Endodermal cell (in vitro differentiated cells): ENCODE measurements at places on chromosomes 6 and 20. TPM values are rescaled to one million over a fixed set of nuclear protein-coding genes. Genes with fewer than 3 reads are reported as not detected.

Gene PPP1R3G
- not detected in 2 replicates for total RNA-seq

DNA sequence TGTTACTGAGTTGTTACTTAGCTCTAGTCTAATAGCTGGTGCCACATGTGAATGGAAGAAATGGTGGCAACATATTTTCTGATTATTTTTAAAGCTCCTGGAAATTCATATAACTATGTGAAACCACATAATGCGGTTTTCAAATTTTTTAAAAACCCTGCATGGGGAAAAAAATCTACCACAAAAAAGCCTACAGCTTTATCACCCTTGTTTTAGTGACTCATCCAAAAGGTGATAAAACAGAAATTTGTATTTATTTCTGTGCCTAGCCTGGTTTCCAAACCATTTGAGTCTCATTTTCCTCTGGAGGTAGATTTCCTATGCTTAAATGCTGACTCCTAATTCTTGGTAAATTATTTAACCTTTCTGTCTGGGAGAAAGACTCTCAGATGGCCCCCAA lies 5.4 kb upstream of the FBXO30 start:
- no peak for DNase-seq

Gene DPPA5
- not detected in 3 replicates for total RNA-seq

Gene MED23
- 21.7 and 23.3 TPM in 2 replicates for total RNA-seq

DNA sequence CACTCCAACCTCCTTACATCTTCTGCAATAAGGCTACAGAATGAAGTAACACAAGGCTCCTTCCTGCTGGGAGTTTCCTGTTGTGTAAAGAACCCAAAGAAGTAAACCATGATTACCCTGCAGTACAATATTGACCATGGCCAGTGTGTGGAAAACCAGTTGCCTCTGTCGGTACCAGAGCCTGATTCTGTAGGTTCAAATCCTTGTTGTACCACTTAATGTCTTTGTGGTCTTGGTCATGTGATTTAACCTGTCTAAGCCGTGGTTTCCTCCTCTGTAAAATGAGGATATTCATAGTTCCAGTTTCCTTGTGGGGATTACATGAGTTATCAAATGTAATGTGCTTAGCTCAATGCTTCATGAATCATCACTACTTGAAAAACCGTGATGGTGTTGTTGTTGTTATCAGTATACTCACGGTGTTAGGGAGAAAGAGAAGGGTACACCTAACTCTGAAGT lies 60.3 kb upstream of the PRELID3B start:
- no peak for DNase-seq

Gene SLC17A4
- not detected in 3 replicates for total RNA-seq

Gene TRMT6
- total RNA-seq = 16.9 and 17.1 TPM in 2 replicates

GRCh38 chr20:21944227-21944626 lies 238.8 kb downstream of the PAX1 start:
- DNase-seq = no peak

DNA sequence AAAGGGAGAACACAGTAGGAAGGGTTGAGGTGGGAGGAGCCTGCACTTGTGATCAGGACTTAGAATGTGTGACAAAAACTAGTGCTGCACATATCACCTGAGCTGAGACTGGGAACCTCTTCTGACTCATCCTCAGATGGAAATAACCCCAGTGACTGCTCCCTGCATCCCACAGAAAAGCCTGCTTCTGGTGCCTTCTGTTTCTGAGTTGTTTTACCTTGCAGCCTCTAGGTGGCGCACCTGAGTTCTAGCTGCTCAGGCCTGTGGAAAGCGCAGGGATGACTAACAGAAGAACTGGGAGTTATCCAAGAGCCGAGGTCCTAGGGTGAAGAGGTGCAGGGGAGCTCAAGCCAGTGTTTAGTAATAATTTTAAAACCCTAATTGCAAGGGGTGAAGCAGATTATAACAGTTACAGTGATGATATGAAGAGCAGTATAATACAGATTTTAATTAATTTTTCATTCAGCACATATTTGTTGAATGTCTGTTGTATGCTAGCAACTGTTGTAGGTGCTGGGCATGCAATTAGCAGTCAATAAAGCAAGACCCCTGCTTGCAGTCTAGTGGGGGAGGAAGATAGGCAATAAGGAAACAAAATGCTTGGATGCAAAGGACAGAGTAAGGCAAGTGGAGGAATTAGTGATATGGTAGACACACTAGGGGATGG lies 302.5 kb downstream of the DHX35 start:
- DNase-seq = peak; percentile 91

Gene BPIFA1
- 1.4 and 2.3 TPM in 2 replicates for total RNA-seq

DNA sequence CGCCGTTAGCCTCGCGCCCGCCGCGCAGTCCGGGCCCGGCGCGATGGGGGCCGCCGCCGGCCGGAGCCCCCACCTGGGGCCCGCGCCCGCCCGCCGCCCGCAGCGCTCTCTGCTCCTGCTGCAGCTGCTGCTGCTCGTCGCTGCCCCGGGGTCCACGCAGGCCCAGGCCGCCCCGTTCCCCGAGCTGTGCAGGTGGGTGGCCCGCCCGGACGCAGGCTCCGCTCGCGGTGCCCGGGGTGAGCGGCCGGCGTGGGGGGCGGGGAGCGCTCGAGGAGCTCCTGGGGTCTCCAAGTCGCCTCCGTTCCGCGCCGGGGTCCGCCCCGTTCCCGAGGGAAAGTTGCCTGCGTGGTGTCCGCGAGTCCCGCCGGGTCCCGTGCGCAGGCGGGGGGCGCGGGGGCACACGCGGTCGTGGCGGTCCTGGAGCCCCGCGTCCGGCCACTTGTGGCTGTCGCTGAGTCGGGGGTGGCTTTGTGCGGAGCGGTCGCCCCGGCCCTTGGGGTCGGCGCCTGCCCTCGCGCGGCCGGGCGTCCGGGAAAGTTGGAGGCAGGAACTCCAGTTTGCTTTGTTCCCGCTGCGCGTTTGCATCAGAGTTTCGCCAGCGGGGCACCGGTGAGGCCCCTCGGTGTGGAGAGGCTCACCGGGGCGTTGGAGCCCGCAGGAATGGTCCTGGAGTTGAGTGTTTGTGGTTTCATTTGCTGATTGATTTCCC lies 476 bp downstream of the IGF2R start:
- DNase-seq = peak; percentile 78

Gene TCF19
- total RNA-seq = 2.9 to 15.5 TPM (median 12.5 TPM) in 3 replicates

Gene TAF4
- 16.2 to 28.9 TPM (median 25.5 TPM) in 3 replicates for total RNA-seq

- peak; percentile 78 for DNase-seq
Observed at GRCh38 chr20:53331151-53331973, 262.3 kb downstream of the ZNF217 start.

GRCh38 chr6:23654745-23655144 lies 471.3 kb upstream of the NRSN1 start:
- no peak for DNase-seq

- peak; percentile 64 for DNase-seq
Observed at GRCh38 chr6:28597924-28598722, 72.4 kb downstream of the GPX5 start.

Gene CHD6
- total RNA-seq = 65.3 and 82.5 TPM in 2 replicates

Gene IMPG1
- not detected in 2 replicates for total RNA-seq
